ENCODE measurements at places on chromosomes 7 and 10. TPM values are rescaled to one million over a fixed set of nuclear protein-coding genes. Genes with fewer than 3 reads are reported as not detected.

GRCh38 chr10:133166828-133167692, 7.0 kb downstream of the KNDC1 start:
- DNase-seq: no peak

Gene C10orf67
- polyA plus RNA-seq: 2.1 TPM

Gene LRRC4
- 6.7 TPM for polyA plus RNA-seq

GRCh38 chr10:7460006-7460405, 49.2 kb upstream of the SFMBT2 start:
- no peak for DNase-seq

Gene HPS1
- polyA plus RNA-seq: 39.4 TPM

DNA sequence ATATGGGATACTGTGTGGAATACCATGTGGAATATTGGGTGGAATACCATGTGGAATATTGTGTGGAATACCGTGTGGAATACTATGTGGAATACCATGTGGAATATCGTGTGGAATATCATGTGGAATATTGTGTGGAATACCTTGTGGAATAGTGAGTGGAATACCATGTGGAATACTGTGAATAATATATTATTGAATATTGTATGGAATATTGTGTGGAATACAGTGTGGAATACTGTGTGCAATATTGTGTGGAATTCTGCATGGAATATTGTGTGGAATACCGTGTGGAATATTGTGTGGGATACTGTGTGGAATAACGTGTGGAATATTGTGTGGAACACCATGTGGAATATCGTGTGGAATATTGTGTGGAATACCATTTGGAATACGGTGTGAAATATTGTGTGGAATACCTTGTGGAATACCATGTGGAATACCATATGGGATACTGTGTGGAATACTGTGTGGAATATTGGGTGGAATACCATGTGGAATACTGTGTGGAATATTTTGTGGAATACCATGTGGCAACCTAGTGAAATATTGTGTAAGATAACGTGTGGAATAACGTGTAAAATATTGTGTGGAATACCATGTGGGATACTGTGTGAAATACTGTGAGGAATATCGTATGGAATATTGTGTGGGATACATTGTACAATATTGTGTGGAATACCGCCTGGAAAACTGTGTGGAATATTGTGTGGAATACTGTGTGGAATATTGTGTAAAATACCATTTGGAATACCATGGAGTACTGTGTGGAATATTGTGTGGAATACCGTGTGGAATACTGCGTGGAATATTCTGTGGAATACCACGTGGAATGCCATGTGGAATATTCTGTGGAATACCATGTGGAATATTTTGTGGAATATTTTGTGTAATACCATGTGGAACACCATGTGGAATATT, 133.9 kb upstream of the CHST15 start:
- no peak for DNase-seq

Gene CELF2
- 11.2 TPM for polyA plus RNA-seq

Gene UCN3
- polyA plus RNA-seq: 0.38 TPM

Gene CCDC146
- polyA plus RNA-seq: 17.7 TPM

Gene STEAP2
- 18.9 TPM for polyA plus RNA-seq

- no peak for DNase-seq
These were observed 11.4 kb upstream of the PAX4 start for GRCh38 chr7:127629268-127629854.

GRCh38 chr10:101974091-101974971, 81.6 kb downstream of the ARMH3 start:
- no peak for DNase-seq

Gene BLNK
- 47.2 TPM for polyA plus RNA-seq

Gene ZNF736
- polyA plus RNA-seq: 16.1 TPM

- no peak for DNase-seq
These were observed 15.8 kb downstream of the TAS2R39 start for GRCh38 chr7:143199040-143199439.

Gene PON1
- polyA plus RNA-seq: 0.50 TPM

DNA sequence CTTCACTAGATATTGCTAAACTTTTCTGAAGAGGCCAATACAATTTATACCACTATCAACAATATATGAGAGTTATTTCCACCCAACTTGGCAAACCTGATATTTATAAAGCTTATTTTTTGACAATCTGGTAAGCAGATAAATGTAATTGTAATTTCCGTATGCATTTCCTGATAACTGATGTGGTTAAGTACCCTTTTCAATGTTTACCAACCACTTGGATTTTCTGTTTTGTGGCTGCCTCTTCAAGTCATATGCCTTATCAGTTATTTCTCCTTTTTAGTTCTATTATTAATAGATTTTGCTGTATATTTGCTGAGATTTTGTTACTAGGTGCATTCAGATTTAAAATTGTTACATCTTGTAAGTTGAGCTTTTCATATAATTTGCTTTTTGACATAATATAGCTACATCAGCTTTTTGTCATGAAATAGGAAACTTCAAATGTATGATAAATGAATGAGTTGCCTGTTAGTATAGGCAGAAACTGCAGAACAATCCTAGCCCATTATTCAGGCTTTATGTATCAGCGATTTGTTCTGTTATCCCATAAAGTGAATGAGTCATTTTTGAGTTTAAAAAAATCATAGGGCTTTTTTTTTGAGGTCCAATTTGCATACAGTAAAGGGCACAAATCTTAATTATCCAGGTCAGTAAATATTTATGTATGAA, 11.5 kb downstream of the SGPL1 start:
- no peak for DNase-seq

GRCh38 chr7:110502888-110503465, 588.0 kb upstream of the LRRN3 start:
- DNase-seq: no peak

Gene ACTL6B
- polyA plus RNA-seq: not detected

- DNase-seq: peak; percentile 67
These were observed 57.6 kb downstream of the MMRN2 start for GRCh38 chr10:86899670-86900276.

Gene CYP26C1
- not detected for polyA plus RNA-seq

Gene AGR3
- 1.3 TPM for polyA plus RNA-seq

DNA sequence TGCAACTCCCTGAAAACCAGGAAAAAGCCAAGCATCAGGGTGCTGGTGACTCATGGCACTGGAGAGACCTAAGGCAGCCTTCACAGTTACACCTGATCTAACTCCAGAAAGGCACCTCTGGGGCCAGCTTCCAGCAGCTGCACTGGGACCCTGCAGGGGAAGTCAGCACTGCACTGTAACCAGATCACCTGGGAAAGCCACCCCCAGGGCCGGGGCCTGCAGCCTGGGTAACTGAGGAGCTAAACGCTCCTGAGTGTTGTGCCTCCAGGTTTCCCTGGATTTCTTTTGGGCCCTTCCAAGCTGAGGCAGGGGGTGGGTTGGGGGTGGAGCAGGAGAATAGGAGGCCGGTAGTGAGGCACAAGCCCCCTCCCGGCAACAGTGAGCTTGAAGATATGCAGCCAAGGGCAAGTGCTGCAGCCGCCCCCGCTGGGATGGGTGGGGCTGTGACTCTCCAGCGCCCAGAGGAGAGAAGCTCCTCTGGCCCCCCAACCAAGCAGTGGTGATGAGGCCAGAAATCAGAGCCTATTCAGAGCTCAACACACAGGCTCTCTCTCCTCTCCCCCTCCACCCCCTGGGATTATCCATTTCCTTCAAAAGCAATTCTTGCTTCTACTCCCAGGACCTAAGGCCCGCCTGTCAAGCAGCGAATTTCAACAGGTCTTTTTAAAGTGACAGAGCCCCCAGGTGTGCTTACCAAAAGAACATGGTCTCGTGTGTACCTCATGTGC, 2.6 kb downstream of the CXCL12 start:
- DNase-seq: no peak

DNA sequence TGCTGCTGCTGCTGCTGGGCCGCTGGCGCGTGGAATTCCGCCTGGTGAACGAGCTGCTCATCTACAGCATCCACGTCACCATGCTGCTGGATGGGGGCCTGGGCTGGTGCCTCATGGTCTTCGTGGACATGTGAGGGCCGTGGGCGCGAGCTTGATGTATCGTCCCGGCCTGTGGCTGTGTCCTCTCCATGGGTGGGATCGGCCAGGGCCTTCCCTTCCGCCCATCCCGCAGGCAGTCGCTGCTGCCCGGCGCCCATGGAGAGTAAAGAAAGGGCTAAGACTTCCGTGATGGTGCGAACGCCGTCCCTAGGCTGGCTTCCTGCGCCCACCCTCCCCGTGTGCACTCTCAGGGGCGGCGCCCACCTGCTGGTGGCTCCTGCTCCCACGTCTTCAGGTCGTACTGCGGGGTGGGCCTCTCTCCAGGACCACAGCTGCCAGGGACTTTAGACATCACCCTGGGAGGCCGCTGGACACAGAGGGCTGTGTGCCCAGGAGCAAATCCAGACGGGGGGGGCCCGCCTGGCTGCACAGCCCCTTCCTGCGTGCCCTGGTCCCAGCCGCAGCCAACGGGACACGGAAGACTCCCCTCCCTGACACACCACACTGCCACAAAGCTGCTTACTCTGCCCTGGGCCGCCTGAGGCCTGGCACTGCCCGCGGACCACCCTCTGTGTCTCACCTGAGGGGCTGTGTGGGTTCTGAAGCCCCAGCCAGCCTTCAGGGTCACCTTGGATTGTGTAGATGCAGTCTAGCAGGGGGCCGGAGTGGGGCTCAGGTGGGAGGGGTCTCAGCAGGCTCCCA, 167.5 kb downstream of the SEPTIN7 start:
- DNase-seq: no peak

Gene STEAP4
- polyA plus RNA-seq: 0.19 TPM

DNA sequence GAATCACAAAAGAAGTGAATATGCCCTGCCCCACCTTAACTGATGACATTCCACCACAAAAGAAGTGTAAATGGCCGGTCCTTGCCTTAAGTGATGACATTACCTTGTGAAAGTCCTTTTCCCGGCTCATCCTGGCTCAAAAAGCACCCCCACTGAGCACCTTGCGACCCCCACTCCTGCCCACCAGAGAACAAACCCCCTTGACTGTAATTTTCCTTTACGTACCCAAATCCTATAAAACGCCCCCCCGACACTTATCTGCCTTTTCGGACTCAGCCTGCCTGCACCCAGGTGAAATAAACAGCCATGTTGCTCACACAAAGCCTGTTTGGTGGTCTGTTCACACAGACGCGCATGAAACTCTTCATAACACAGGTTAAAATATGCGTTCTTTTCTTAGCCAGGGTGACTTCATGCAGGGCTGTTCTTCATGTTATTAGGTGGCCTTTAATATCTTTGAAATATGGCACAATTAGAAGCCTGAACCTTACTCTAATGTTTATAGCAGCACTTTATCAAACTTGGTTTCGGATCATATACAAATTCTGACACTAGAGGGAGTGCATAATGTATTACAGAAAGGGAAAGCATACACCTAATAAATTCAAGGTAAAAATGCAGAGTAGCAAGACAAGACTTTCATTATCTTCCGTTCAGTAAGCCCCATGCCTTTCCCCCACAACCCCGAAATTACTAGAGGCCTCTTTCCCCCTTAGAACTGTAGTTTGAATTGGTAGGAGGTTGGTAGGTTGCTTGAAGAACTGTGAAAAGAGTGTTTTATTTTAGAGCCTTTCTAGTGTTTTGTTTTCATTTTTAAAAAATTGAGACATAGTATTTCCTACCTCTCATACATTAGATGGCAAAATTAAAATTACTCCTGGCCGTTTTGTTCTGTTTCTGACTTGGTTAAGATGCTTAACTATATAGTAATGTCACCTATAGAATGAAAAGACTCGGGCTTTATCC, 117.9 kb downstream of the NPY start:
- no peak for DNase-seq

DNA sequence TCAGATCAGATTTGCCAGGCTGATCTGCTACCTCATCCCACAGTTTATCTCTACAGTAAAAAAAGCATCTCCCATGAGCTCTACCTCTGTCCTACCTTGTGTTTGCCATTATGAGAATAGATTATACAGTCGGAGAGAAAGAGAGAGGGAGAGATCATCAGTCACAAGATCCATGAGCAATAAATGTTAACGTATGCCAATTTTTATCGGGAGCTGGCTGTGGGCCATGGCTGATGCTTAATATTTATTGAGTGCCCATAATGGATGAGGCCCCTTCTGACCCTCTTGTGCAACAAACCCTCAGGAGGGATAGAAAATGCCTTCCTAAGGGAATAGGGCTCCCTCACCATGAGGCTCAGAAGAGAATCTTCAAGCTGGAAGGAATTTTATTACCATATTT, 52.8 kb downstream of the C10orf90 start:
- no peak for DNase-seq

DNA sequence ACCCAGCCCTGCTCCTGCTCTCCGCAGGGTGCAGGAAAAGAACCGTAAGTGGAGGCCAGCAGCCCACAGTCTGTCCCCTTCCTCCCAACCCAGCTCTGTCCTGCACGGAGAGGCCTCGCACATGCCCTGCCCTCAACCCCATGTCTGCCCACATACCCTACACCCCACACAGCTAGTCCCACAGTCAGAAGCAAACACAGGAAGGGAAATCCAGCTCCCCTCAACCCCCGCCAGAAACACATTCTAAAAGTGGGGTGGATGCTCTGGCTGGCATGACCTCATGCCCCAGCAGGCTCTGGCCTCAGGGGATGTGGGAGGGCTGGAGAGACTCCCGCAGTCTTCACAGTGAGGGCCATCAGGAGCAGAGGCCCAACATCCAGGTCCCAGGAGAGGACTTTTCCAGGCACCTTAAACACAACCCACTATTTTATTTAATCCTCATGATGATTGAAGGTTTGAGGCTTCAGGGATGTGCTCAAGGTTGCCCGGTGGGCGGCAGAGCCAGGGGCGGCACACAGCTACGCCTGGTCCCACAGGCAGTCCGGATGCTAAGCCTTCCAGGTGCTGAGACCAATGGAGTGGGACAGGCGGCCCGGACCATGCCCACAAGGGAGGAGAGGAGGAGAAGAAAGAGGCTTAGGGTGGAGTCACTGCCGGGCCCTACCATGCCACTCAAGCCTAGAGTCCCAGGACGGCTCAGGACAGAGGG, 29.9 kb downstream of the CALML5 start:
- no peak for DNase-seq

Gene WEE2
- 0.07 TPM for polyA plus RNA-seq

DNA sequence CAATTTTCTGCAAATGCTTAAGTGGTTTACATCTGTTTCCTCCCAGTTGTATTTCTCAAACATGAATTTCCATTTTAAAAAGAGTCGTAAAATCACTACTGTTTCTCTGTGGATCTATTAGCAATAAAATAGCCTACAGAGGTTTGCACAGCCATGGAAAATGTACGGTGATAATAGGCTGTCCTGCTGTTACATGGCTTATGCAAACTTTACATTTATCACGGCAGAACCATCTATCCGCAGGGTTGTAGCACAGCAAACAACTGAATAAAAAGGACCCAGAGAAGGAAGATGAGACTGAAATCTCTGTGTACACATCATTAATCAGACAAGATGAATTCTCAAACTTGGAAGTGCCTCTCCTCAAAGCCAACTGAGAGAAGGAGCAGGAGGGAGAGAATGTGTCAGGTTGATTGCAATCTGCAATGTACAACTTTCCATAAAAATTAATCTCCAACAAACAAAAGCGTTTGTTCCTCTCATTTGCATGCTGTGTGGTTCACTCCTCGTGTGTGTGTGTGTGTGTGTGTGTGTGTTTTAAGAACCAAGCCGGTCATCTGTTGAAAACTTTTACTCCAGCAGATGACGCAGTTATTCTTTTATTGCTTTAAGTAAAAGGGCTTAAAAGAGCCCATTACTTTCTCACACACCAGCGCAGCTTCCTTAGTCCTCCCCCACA, 279.3 kb downstream of the SKAP2 start:
- DNase-seq: peak; percentile 47
